ENCODE measurements at places on chromosomes 6 and 20.

- no peak for DNase-seq
Measured at GRCh38 chr6:4805553-4806336, 29.5 kb downstream of the CDYL start.

DNA sequence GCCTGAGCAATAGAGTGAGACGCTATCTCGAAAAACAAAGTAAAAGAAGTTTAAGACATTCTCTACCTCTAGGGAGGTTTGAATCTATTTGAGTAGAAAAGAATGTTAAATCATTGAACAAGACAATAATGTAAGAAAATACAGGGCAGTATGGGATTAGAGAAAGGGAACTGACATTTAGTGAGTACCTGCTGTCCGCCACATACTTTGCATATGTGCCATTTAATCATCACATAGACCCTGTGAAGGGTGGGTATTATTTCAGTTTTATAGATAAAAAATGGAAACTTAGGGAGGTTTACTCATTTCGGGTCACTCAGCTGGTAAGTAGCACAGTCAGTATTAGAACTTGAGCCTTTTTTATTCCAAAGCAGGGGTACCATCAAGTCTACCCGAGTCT, 31.4 kb downstream of the STK4 start:
- no peak for DNase-seq

DNA sequence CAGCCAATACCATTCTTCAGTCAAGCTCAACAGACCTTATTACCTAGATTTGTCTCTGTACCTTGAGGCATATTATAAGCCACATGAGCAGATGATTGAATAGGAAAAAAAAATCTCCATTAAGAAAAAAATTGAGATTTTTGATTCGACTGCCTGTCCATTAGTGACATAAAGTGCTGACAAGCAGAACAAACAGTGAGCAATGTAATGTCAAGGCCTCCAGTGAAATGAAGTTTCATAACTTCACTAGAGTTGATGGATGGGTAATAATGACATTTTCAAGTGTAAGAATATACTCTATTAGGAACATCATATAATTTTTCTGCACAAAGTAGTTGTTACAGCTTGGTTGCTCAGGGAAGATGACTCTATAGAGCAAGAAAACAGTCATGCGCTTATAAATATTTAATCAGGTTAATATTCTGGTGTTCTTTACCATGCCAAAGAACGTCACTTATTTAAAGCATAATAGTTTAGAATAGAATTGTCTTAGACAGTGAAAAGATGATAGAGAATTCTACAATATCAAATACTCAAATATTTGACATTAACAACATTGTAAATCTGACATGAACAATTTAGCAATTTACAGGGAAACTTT, 783.7 kb downstream of the EPHA7 start:
- no peak for DNase-seq

- DNase-seq = no peak
Measured at GRCh38 chr6:158926414-158926813, 73.6 kb downstream of the RSPH3 start.

- DNase-seq = no peak
Measured at GRCh38 chr20:48382304-48382703, 445.5 kb downstream of the PREX1 start.

DNA sequence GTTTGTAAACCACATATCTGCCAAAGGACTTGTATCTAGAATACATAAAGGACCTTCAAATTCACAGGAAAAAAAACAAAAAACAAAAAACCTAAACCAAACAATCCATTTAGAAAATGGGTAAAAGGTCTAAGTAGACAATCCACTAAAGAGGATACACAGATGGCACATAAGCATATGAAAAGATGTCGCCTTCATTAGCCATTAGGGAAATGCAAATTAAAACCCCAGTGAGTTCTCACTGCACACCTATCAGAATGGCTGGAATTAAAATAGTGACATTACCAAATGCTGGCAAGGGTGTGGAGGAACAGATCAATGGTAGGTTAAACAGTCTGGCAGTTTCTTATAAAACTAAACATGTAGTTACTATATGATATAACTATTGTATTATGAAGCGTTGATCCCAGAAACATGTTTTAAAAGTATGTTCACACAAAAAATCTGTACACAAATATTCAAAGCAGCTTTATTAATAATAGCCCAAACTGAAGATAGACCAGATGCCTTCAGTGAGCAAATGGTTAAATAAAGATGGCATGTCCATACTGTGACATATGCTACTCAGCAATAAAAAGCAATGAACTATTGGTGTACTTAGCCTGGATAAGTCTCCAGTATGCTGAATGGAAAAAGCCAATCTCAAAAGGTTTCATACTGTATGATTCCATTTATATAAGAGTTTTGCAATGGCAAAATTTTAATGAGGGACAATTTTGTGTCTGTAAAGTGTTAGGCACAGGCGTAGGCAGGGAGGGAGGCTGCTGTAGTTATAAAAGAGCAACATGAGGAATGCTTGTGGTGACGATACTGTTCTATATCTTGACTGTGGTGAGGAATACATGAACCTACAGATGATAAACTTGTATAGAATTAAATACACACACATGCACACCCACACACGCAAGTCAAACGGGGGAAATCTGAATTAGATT, 43.9 kb downstream of the PLCB1 start:
- DNase-seq = no peak

DNA sequence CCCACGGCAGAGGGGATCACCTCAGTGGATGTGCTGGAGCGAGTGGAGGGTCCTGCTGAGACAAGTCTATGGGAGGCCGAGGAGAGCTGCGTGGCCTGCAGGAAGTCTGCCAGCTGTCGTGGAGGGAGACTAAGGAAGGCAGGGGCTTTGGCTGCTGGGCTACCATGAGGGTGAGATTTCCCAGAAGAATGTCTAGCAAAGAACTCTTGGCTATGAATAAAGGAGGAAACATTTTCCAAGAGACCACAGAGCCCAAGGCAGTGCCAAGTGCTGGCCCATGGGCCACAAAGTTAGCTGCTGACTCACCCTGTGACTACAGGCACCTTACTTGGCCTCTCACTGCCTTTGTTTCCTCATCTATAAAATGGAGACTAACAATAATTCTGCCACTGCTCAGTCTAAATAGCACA, 73.4 kb downstream of the PRDM1 start:
- DNase-seq = no peak

- no peak for DNase-seq
Measured at GRCh38 chr6:40719671-40720374, 132.7 kb upstream of the LRFN2 start.

- no peak for DNase-seq
Measured at GRCh38 chr20:51108638-51109363, 85.9 kb upstream of the KCNG1 start.

DNA sequence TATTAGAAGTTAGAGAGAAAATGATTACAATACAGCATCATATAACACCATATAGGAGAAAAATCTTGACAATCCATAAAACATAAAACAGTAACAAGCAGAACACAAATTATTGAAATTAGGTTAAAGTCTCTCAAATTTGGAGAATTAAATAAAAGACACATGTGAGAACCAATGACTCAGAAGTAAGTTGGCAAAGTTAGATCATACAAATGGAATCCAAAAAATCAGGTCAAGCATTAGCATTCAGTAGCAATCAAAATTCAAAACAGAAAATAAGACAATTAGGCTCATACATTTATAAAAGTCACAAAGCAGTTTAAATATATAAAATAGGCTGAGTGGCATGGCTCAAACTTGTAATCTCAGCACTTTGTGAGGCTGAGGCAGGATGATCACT, 775.6 kb downstream of the PHF3 start:
- no peak for DNase-seq

DNA sequence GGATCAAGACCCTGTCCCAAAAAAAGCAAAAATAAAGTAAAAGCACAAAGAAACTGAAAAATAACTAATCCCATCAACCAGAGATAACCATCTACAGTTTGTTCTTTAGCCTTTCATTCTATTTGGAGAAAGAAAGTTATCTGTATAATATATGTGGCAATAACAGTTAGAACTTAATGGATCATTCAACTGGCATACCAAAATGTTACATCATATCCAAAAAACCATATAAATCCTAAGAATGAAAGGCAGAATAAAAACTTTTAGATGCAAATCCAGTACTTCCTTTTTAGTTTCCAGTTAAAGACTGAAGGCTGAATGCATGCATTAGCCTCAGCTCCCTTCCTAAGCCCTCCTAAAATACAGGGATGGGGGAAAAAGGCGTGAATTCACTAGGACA, 25.2 kb downstream of the ILRUN start:
- no peak for DNase-seq

DNA sequence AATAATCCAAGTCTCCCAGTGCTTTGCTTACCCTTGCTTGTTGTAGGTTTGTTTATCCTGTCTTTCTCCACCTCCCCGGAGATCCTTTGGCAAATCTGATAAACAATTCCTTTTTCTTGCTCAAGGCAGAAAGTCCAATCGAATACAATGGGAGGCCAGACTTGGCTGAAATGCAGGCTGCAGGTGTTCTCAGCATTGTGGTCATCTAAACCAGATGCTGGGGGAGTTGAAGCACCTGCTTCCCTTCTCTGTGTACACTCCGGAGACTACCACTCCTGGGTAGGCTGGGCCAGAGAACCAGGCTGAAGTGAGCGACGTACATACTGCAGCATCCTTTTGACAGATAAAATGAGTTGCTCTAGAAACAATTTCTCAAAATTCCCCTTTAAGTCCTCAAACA, 82.6 kb upstream of the PREP start:
- no peak for DNase-seq

DNA sequence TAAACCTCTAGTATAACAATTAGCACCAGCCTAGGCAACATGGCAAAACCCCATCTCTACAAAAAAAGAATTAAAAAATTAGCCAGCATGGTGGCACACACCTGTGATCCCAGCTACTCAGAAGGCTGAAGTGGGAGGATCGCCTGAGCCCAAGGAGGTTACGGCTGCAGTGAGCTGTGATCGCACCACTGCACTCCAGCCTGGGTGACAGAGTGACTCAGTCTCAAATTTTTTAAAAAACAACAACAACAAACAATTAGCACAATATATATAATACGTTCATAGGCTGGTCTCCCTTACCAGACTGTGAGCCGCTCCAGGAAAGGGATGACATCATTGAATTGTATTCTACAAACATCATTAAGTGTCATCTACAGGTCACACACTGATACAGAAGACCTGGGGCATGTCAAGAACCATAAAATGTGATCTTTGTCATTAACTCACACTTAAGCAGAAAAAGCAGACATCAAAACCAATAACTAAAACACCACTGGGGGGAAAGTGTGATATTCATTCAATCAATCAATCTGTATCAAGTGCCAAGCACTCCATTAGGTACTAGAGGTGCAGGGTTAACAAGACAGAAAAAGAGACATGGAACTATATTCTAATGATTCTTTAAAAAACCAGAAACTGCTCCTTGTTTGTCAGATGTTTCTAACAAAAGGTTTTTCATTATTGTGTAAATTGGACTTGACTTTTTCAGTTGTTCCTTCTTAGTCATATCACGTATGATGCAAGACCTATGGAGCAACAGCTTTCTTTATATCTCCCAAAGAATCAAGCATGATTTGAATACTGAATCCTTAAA, 17.8 kb downstream of the MAP3K5 start:
- no peak for DNase-seq

- DNase-seq = no peak
Measured at GRCh38 chr6:23293653-23294052, 724.3 kb downstream of the HDGFL1 start.
